ENCODE measurements at places on chromosomes 5 and 9. TPM values are rescaled to one million over a fixed set of nuclear protein-coding genes. Genes with fewer than 3 reads are reported as not detected.

DNA sequence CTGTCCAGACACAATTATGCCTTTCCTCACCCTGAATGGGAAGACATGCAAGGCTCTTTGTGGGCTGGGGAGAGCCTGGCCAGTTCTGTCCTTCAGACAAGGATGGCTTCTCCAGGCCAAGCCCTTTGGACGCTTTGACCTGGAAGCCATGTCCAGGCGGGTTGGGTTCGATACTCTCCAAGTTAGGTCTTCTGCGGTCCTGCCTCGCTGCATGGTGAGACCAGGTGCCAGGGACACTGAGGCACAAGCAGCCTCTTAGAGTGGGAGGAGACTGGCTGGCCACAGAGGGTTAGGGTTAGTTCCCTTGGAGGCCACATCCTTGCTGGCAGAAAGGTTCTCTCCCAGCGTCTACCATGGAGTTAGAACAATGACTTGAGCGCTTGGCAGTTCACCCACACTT lies 67.6 kb downstream of the SHB start:
- DNase-seq: no peak

DNA sequence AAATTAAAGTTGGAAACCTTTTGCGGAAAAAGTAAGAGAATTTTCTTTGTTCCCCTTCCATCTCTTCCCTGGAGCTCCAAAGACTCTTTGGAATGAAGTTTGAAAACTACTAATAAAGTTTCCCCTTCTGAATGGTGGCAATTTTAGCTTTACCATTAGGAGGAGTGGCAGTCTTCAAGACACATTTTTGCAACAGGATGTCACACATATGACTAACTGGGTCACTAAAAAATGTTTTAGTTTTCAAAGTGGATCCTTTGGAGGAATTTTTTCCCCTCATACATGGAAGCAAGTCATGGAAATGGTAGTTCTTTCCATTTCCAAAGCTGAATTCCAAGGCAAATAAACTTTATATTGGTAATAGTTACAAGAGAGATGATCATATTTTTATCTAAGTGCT lies 15.6 kb downstream of the FBXO4 start:
- no peak for DNase-seq

DNA sequence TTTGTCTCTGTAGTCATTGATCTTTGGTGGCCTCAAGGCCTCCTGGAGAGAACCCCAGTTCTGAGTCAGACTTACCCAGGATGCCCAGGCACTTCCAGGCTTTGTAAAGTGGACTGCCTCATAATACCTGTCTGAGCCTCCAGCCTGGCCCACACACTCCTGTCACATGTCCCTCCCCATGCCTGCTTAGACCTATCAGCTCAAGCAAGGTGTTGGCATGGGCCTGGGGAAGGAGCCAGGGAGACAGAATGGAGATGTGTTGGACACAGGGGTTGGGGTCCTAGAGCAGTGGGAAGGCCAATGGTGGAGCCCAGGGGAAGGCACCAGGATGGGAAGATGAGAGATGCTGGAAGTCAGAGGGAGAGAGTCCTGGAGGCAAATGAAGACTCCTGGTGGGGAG lies 136.2 kb downstream of the CFAP90 start:
- DNase-seq: no peak

GRCh38 chr5:56140073-56140472 lies 93.1 kb downstream of the ANKRD55 start:
- no peak for DNase-seq

Gene GABRA6
- total RNA-seq: not detected

Gene ENC1
- 36.0 TPM for total RNA-seq

Gene IL12B
- total RNA-seq: not detected

Gene UNC5A
- 0.14 TPM for total RNA-seq
